ENCODE measurements at places on chromosomes 1 and 21. TPM values are rescaled to one million over a fixed set of nuclear protein-coding genes. Genes with fewer than 3 reads are reported as not detected.

DNA sequence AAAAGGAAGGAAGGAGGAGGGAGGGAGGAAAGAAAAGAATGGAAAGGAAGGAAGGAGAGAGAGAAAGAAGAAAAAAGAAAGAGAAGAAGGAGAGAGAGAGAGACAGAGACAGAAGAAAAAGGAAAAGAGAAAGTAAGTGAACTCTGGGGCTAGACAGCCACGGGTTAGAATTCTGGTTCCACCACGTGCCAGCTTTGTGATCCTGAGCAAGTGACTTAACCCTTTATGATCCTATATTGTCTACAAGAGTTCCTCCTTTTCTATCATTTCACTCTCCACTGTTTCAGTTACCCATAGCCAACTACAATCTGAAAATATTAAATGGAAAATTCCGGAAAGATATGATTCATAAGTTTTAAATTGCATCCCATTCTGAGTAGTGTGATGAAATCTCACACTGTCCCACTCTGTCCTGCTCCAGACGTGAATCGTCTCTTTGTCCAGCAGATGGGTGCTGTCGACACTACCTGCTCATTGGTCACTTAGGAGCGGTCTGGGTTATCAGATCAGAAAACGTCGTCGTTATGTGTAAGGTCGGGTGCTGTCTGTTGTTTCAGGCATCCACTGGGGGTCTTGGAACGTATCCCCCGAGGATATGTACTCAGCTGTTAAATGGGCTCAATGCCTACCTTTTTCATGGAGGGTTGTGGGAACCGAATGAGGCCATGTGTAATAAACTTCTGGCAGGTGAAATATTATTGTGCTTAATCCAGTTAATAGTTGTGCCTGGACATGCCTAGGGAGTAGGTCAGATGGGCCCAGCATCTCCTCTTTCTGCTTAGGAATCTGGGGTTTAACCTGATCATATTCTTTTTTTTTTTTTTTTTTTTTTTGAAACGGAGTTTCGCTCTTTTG, 19.1 kb downstream of the TMEM51 start:
- H3K27me3 ChIP-seq: no peaks in the 10 kb centered on the region
- H3K4me1 ChIP-seq: no peaks in the 10 kb centered on the region
- no peak overlapping the region for H3K4me3 ChIP-seq
- no peak for DNase-seq
- no peaks in the 10 kb centered on the region for H3K36me3 ChIP-seq

GRCh38 chr1:6627841-6628545, 3.3 kb downstream of the THAP3 start:
- H3K4me3 ChIP-seq: no peak overlapping the region
- DNase-seq: no peak
- H3K27me3 ChIP-seq: no peaks in the 10 kb centered on the region
- no peaks in the 10 kb centered on the region for H3K36me3 ChIP-seq

DNA sequence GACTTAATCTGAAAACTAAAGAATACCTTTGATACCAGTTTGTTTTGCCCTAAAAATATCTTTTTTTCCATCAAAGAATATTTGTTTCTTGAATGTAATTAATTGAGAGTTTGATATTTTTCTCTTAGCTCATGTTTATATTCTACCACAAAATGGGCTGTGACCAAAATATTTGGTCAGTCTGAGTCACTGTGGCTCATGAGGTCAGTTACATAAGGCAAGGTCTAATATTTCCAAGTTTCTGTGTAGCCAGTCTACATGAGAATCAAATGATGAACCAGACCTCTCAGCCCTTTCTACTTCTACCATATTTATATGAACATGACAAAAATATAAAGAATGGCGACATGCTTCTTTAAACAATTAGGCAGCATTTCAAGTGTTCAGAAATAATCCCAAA, 83.0 kb upstream of the IVNS1ABP start:
- H3K27ac ChIP-seq: no peak overlapping the region
- H3K4me1 ChIP-seq: no peaks in the 10 kb centered on the region

DNA sequence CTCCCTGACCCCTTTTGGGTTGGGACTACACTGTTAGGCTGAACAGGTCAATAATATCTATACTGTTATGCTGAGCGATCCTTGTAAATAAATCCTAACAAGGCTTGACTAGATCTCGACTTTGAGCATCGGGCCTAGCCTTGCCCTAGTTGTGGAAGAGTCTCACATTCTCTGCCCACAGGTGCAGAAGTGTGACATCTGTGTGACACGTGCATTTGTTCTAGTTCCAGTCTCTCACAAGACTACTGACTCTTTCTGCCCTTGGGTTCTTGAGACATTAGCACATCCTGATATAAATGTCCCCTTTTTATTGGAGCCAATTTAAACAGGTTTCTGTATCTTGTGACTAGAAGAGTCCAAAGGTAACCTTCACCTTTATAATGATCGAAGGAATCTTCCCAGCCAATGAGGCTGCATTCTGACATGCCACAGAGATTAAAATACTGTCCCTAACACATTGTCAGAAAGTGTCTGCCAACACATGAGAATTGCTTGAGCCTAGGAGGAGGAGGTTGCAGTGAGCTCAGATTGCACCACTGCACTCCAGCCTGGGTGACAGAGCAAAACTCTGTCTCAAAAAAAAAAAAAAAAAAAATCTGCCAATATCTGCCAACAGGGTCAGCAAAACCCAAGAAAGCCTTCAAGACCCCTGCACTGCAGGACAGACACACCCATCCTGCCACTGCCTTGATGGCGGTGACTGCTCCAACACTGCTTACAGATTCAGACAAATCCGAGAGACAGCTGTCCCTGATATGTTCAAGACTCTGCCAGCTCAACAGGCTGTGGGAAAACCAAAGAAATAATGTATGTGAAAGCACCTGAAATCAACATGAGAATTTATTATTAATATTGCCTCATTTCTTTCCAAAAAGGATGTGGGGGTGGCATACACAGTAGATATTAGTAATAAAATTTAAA, 56.5 kb upstream of the PSEN2 start:
- peak overlapping the region; percentile 94 for H3K27ac ChIP-seq
- no peaks in the 10 kb centered on the region for H3K27me3 ChIP-seq
- H3K4me1 ChIP-seq: peaks cover 29% of the 10 kb centered on the region
- DNase-seq: no peak
- H3K4me3 ChIP-seq: no peak overlapping the region

The CCDC17 gene
- 1.7 TPM for total RNA-seq

GRCh38 chr21:41885341-41886024, 6.3 kb upstream of the PRDM15 start:
- H3K36me3 ChIP-seq: no peaks in the 10 kb centered on the region
- H3K27me3 ChIP-seq: no peaks in the 10 kb centered on the region
- H3K27ac ChIP-seq: no peak overlapping the region
- no peaks in the 10 kb centered on the region for H3K4me1 ChIP-seq
- no peak overlapping the region for H3K4me3 ChIP-seq
